ENCODE measurements at places on chromosomes 4 and X.
A peak's percentile ranks its signal among the peaks of the same experiment; 100 is the strongest.

DNA sequence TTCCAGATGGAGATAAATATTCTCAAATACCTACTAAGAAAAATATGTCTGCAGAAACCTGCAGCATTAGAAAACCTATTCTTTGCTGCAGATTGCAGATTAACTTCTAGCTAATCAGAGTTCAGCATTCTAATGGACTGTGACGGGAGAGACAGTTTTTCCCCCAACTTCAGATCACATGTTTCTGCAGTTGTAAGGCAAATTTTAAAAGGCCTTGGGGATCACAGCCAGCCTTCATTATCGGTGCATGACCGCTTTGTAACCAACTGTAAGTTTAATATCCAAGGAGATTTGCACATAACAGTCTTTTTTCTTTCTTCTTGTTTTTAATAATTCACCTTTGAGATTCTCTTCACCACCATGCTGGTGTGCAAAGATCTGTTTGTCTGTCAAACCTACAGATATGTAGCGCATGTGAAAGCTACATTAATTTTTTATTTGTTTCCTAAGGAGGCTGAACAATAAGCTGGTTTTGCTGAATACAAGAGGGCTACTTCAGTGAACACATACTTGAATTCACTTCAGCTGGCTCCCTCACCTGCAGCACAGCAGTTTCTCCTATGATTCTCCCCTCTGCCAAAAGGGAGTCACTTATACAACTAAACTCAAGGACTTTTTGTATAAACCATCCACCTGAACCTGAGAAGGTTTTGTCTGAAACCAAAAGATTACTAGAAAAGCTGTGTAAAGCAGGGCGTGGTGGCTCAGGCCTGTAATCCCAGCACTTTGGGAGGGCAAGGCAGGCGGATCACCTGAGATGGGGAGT lies 488.5 kb downstream of the RPA4 start:
- no peak for DNase-seq

DNA sequence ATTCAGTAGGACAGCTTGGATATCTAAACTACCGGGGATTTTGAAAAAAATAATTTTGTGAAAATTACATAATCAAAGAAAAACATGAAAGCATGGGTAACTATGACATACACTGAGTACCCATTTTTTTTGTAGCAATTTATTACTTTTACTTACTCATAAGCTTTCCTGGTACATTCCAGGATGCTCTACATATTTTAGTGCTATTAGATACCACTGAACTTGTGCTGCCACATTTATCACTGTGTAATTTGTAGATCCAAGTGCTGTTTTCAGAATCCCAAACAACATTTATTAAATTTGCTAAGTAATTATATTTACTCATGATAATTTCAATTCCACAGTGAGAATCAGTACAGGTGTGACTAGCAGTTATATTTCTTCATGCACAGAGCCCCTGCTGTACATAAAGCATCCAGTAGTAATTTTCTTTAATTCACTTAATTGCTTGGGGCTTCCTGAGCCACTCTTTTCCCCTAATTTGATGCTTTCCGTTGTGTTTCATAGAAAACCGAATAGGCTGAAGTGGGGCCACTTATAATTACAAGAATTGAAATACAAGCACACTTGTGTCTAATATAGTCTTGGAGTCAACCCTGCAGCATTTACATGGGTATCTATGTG lies 2254.4 kb downstream of the ARAP2 start:
- DNase-seq, result no peak

GRCh38 chr4:102732678-102733077 lies 28.1 kb downstream of the MANBA start:
- DNase-seq, result no peak

- DNase-seq, result peak; percentile 24
Measured at GRCh38 chr4:122652379-122652778, 31.5 kb upstream of the IL21 start.

GRCh38 chr4:174215057-174215456 lies 68.4 kb downstream of the FBXO8 start:
- DNase-seq, result no peak

- DNase-seq, result no peak
Measured at GRCh38 chrX:28613558-28613957, 26.3 kb downstream of the IL1RAPL1 start.

DNA sequence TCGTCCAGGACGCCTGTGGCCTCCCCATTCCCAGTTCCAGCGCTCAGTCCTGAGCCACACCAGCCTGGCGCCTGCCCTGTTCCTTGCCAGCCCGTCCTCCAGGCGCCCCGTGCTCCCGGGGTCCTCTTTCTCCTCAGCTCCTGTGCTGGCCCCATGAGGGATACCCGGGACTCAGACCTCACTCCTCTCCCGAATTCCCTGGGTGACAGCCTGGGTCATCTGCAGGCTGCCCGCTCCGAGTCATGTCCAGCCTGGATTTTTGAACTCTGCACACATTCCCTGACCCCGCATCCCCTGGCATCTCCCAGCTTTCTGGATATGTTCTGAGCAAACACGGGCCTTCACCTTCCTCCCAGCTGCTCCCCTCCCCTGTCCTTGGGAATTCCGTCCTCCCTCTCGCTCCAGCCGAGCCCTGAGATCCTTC lies 14.9 kb upstream of the ADD1 start:
- DNase-seq, result no peak

GRCh38 chr4:136599890-136600289 lies 932.4 kb downstream of the PCDH18 start:
- no peak for DNase-seq

DNA sequence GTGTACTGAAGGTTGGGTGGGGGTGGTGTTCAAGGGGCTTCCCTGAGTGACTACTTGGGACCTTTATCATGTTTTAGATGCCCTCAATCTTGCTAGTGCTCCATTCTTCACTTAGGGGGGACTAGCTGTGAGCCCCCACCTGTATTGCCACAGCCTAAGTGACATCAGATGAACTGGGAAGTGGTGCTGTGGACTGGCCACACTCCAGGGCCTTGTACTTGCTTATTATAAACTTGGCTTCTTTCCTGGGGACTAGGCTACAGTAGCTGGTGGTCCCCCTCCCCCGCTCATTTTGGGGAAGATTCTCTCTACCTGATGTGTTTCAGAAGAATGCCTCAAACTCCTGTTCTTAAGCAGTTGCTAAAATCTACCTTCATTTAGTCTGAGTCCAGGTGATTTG lies 46.7 kb upstream of the WDR1 start:
- no peak for DNase-seq

GRCh38 chr4:74037076-74037955 lies 1.2 kb downstream of the CXCL3 start:
- no peak for DNase-seq

- DNase-seq, result no peak
Measured at GRCh38 chr4:170465429-170465828, 375.7 kb upstream of the AADAT start.

DNA sequence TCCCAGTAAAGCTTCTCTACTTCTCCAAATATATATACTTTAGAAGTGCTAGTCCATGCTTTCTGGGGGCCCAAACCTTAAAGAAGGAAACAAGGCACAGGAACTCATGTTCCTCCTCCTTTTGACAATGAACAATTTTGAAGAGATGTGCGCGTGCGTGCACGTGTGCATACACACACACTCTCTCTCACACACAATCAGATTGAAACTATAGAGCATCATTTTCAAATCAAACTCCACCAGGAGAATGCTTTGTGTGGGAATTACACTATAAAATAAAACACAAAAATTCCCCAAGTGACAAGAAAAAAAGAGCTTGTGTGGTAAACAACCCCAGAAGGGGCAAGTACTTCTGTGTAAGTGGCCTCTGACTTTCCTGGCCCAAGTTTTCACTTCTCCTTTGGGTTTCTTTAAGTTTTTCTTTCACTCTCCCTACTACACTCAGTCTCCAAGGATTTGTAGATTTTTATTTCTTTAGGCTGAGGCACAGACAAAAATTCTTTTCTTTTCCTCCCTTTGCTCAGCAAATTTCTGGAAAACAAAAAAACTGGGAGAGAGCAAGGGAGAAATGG lies 46.6 kb upstream of the SHISA3 start:
- DNase-seq, result no peak

GRCh38 chr4:142331646-142332045 lies 514.5 kb downstream of the INPP4B start:
- no peak for DNase-seq

DNA sequence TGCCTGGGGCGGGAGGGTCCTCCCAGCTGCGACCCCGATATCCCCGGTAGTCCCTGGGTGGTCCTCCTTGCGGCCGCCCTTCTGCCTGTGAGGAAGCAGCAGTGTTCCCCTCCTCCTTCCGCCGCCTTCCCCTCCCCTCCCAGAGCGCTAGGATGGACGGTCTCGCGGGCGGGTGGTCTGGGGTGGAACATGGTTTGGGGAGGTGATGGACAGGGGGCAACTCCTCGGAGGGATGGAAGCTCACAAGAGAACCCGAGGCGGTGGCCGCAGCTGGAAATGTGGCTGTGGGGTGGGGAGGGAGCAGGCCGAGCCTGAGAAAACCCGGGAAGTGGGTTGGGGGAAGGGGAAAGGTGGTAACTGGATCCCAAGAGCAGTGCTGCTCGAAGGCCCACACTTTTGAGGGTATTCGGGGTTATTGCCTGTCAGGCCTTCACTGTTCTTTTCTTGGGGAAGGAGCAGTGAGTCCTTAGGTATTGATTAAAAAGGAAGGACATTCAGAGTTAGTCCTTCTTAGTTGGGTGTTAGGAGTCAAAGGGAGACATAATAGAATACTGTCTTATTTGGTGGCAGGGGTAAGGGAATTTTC lies 581 bp downstream of the UBE2K start:
- DNase-seq, result peak; percentile 47

DNA sequence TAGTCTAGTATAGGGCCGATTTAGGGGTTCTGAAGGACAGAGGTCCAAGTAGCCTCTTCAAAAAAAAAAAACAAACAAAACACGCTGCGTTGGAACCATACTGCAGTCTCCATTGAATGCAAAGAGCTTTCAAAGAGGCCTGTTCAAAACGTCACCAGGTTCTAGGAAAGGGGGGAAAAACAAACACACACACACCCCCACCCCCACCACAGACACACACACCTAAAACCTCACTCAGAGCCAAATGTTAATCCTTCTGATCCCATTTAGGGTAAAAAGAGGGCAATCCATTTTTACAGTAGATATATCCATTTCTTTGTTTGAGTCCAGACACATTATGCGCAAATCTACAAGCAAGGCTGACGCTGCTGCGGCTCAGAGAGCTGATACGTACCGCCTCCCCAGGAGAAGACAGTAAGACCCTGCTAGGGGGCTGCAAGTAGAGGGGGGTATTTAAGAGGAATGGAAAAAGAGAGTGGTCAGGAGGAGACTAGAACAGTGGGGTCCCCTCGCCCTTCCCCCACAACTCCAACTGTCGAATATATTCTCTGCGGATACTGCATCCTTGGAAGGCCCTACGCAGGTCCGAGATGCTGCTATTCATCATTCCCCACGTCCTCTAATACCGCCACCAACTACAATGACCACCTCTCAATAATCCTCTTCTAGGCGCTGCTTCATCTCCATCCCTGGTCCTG lies 1.3 kb downstream of the NKRF start:
- no peak for DNase-seq

DNA sequence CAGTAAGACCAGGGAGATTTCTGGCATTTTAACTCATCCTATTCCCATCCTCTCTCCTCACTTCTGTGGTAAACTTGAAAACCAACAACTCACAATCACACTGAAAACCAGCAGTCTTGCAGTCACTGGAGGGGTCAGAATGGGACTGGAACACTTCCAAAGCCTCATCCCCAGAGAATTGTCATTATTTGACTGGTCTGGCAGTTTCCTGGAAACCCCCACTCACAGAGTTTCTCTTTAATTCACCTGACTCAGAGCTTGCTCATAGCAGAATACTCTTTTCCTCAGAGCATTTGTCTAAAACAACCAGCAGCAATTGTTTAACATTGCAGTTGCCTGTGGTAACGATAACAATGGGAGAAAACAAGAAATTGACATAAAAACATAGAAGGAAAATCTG lies 7.3 kb upstream of the RAB9B start:
- no peak for DNase-seq

Data from BE2C (cell line).